ENCODE measurements at places on chromosomes 5 and 9.

DNA sequence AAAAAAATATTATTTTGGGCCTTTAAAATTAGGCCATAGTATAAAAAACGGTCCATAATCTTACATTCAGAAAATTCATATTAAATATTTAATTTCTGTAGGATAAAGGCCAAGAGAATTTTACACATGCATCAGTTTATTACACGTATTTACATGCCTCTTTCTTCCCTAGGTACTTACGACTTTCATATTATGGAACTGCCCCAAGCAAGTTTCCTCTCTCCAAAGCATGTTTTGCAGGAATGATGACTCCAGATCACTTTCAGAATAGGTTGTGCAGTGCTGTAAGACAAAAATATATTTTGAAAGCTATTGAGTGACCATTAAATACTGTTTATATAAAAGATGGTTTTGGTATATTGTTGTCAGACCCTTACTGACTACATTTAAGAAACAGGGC lies 61.8 kb downstream of the WDR36 start:
- DNase-seq: no peak

DNA sequence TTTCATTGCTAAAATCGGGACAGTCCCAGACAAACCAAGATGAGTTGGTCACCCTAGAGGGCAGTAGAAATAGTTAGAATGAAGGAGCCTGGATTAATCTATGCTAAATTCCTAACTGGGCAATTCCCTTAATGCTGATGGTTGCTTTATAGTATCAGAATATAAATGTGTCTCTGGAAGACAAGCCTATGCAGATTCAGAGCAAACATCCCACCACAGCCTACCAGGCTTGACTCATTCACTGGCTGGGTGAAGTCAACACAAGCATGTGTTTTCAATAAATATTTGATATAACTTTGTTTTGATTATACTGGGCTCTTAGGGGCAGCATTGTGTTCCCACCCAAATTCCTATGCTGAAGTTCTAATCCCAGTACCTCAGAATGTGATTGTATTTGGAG lies 79.3 kb downstream of the RMI1 start:
- DNase-seq: no peak

DNA sequence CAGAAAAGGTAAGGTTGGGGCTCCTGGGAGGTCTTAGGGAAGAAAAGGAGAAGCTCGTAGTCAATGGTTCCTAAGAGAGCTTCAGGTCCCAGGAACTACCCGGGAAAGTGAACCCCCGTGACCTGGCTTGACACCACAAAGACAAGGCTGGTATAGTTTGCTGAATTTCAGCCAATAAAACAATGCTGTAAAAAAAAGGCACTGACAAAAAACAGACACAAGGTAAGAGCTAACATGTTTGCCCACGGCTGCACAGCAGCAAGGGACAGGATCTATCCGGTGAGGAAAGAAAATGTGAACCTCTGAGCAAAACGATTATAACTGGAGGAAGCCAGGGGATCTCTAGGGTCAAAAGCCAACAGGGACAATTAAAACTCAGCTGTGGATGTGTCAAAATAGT lies 17.1 kb downstream of the SLIT3 start:
- no peak for DNase-seq

- DNase-seq: no peak
Observed at GRCh38 chr9:124130277-124131075, 118.9 kb downstream of the LHX2 start.

DNA sequence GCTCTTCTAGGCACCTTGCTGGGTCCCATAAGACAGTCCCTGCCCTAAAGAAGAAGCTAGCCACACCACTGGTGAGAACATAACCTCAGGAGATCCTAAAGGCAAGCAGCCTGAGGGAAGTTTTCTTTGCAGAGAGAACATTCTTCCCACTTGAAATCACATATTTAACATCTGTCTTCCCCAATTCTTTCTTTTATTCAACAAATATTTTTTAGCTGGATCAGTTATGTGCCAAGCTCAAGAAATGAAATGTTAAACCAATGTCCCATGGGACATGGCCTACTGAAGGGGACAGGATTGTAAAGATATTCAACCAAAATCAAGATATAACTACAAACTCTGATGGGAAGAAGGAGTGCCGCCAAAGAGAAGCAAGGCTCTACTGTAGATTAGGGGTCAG lies 36.5 kb downstream of the FOXI1 start:
- DNase-seq: no peak

GRCh38 chr9:125100822-125101221 lies 42.5 kb downstream of the SCAI start:
- no peak for DNase-seq

GRCh38 chr9:15512889-15513288 lies 2.1 kb upstream of the PSIP1 start:
- no peak for DNase-seq

GRCh38 chr5:10469253-10470050 lies 27.8 kb downstream of the ROPN1L start:
- DNase-seq: no peak

DNA sequence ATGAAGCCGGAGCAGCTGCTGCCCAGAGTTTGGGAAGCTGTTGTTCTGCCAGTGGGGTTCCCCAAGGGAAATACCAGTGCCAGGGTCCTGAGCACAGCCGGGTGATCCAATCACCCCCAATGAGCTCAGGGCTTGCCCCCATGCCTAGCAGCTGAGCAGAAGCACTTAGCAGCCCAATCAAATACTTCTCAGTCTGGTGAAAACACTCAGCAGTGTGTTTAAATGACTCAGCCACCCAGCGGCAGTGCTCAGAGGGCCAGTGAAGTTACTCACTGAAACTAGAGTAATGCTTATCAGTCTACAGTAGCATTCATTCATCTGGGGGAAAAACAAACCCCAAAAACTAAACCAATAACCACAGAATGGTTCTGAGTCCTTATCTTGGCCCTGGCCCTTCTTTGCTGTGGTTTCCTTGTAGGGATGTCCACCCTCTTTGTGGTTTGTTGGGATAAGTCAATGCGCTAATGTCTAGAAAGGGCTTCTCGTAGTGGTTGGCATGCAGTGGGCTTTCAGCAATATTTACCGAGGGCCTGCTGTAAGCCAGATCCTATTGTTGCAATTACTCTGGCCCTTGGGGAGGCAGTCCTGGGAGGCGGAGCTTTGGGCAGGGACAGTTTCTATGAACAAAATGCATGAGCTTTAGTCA lies 43.1 kb downstream of the LHX2 start:
- no peak for DNase-seq

- no peak for DNase-seq
Observed at GRCh38 chr9:81661339-81661738, 28.0 kb downstream of the TLE1 start.

GRCh38 chr5:160649304-160649703 lies 202.7 kb downstream of the ATP10B start:
- no peak for DNase-seq

DNA sequence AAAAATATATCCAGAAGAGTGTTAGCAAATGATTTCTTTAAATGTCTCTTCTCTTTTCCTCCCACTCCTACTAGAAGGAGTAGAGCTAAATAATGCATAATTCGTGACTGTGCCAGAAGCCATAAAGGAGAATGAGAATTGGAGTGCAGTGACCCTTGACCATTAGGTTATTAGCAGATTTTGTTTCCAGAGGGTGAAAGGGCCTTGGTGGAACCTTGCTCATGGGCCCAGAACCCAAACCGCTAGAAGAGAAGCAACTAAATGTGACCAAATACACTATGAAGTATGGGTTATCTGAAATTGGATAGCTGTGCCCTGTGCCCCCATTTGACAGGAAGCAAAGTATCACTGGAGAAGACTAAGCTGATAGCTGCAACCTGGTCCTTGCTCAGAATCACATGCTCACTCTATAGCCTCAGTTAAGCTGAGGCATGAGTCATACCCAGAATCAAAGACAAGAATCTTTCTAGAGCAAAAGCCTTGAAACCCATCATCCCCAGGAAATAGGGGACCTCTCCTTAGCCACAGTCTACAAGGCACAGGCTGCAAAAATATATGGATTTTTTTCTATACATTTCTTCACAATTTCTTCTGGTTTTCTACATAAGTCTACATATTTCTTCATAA lies 36.3 kb downstream of the CAPSL start:
- DNase-seq: no peak

DNA sequence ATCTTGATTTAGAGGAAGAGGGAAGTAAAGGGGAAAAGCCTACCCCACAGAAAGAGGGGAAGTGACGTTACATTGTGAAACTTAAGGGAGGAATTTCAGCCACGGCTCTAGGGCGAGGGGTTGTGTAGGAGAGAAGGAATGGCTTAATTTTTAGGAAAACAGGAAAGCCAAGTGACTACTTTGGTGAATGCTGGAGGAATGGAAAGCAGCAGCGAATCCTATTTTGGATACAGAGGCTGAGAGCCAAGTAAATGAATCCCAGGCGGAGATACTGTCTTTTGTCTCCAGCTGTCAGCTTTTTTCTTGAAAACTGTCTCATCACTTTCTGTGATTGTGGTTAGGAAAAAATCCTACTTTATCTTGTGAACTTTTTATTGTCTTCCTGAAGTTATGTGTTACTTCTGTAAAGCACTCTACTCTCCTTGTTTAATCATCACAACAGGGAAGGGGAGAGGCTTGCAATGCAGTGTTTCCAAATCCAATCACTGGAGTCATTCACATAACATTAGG lies 188.4 kb downstream of the TSSK1B start:
- DNase-seq: no peak

- no peak for DNase-seq
Observed at GRCh38 chr5:67037171-67037570, 159.4 kb downstream of the CD180 start.

DNA sequence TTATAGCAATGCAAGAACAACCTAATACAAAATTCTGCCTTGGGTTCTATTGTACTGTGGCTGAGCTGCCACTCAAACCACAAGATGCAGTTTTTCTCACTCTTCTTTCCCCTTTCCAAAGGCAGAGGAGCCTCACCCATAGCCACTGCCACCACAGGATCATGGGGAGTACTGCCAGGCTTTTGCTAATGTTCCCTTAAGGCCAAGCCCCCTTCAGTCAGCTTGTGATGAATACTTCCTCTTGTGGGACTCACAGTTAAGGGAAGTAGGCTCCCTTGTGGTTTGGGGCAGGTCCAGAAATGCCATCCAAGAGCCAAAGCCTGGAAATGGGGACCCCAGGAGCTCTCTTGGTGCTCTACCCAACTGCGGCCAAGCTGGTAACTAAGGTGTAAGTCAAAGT lies 258.7 kb downstream of the SPATA31D1 start:
- no peak for DNase-seq

- no peak for DNase-seq
Observed at GRCh38 chr9:126421567-126422428, 95.2 kb downstream of the MVB12B start.

DNA sequence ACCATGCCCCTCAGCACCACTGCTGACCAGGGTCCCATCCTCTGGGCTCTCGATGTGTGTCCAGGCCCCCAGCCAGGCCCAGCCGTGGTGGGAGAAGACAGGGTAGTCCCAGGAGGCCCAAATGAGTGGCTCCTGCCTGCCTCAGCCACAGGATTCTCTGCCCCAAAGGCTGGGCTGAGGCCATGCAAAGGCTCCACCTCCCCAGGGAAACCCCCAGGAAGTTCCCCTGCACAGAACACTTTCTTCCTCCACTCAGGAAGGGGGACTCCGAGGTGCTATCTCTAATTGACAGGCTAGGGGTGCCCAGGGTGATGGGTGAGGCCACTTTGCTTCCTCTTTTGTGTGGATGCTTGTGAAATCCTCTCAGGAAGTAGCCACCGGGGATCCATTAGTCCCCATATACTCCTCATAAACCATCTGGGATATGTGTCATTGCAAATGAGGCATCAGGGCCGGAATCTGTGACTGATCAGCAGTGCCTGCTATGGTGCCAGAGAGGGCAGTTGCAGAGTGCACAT lies 23.1 kb upstream of the TDRD7 start:
- peak; percentile 16 for DNase-seq

DNA sequence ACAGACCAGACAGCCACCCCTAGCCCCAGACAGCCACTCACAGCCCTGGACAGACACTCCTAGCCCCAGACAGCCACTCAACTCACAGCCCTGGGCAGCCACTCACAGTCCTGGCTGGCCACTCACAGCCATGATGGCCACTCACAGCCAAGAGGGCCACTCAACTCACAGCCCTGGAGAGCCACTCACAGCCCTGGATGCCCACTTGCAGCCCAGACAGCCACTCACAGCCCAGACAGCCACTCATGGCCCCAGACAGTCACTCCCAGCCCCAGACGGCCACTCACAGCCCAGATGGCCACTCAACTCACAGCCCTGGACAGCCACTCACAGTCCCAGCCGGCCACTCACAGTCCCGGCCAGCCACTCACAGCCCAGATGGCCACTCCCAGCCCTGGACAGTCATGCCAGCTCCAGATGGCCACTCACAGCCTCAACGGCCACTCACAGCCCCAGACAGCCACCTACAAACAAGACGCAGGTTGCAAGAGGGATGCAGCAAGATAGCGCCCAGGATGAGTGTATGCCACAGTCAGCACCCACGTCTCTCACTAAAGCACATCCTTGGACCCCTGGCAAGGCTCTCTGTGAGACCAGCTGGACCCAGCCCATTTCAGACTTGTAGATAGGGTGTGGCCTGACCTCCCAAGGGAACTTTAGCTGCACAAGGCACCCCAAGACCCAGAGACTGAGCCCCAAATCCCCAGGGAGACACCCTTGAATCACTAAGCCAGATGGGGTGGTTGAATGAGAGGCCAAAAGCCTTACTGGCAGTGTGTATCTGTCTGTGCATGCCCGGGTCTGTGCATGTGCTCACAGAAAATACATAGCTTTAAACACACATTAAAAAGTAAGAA lies 22.4 kb downstream of the ZDHHC11B start:
- DNase-seq: no peak

DNA sequence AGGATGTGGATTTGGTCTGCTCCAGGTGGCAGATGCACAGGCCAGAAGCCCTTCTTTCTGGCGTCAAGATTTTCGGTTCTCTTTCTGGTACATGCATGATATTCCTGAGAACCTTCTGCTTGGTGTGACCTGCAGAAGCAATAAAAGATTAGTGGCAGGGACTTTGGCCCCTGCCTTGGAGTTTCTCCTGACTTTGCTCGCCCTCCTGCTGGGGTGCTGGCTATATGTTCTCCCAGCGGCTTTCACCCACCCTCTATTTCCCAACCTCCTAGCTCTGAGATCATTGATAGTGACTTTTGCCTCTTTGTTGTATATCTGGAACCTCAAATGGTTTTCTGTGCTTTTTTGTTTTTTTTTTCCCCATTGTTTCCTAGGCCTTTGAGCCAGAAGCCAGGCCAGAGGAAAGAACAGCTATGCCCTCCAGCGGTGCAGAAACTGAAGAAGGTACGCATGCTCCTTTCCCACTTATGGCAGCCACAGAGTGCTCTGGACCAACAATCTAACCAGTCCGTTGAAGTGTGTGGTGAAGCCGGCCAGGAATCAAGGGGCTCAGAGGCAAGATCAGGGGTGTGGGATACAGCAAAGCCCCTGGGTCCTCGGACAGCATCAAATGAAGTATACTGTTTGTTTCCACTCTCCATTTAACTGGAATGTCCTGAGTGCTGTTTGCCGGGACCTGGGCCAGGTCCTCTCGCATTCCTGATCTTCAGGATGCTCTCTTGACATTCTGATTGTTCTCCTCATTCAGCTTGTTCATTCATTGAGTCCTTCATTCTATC lies 154.5 kb downstream of the ARHGEF28 start:
- DNase-seq: no peak

- no peak for DNase-seq
Observed at GRCh38 chr5:124675931-124676846, 70.2 kb downstream of the ZNF608 start.

GRCh38 chr5:145915970-145916638 lies 20.3 kb upstream of the SH3RF2 start:
- no peak for DNase-seq
